ENCODE measurements at places on chromosomes 1 and 21.

- DNase-seq = no peak
These were observed 37.2 kb downstream of the OR6Y1 start for GRCh38 chr1:158516966-158517365.

GRCh38 chr1:178941261-178941689 is 70.4 kb upstream of the ANGPTL1 start:
- no peak for DNase-seq

DNA sequence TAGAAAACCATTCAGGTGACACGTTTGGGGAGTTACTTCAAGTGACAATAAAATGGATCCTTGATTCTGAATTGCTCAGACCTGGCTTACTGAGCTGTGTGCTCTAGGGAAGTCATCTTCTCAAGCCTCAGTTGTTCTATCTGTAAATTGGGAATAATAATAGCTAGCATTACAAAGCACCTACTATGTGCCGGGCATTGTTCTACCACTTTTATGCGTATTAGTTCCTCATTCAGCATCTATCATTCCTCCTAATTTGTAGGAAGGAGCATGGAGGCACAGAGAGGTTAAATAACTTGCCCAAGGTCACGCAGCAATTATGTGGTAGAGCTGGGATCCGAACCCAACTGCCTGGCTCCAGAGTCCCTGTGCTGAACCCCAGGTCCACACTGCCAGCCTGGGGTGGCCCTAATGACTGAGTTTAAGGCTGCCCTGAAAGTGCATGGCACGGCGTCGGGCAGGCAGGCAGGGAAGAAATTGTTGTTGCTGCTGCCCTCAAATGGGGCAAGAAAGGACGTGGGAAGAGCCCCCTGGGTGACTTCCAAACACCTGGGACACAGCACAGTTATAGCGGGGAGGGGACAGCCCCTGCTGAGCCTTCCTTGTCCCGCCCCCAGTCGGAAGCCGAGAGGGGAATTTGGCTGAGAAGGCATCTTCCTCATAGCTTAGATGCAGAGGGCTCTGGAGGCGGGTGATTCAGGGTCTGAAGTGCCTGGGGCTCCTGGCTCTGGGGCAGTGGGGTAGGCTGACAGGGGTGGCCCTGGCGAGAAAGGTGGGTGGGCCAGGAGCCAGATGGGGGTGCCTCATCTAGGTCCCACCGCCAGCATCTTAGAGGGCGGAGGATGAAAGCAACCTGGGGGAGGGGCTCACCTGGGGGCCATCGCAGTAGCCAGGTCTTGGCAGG is 86.5 kb upstream of the IFFO2 start:
- no peak for DNase-seq

DNA sequence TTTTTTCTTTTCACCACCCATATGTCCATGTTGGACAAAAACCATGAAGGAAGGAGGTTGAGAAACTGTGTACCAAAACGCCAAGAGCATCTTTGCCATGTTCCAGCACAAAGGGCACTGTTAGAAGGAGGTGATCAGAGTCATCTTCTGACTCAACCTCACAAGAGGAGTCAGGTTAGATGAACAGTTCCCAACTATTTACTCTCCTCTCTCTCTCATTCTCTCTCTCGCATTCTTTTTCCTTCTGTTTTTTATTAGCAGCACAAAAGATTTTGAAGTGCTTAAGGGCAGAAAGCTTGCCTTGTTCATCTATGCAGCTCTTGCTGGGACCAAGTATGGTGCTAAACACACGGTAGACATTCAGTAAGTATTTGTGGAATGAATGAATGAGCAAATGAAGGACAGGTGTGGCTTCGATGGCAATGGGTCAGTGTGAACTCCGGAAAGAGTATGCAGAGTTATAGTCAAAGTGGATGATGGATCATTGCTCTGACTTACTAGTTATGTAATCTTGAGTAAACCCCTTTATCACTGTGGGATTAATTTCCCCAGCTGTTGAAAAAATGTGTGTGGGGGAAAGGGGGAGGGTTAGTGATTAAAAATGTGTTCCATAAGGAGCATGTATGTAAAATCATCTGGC is 33.9 kb downstream of the DDR2 start:
- no peak for DNase-seq

GRCh38 chr1:118558933-118559332 is 373.9 kb upstream of the SPAG17 start:
- DNase-seq = no peak

GRCh38 chr21:41961753-41962152 is 7.9 kb upstream of the C2CD2 start:
- DNase-seq = no peak

DNA sequence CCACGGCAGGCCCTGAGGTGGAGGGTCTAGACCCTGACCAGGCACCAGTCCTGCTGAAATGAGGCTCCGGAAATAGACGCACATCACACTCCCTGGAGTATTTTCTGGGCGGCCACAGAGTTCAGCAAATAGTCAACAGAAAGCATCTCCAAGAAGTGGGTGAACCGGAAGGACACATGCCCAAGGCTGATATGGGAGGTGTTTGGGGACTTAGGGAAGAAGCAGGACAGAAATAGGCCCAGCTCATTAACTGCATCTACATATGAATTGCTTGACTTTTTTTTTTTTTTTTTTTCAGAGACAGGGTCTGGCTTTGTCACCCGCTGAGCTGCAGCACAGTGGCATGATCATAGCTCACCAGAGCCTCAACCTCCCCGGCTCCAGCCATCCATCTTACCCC is 36.5 kb upstream of the GPR157 start:
- no peak for DNase-seq

GRCh38 chr1:115077286-115077983 is 11.9 kb downstream of the TSPAN2 start:
- no peak for DNase-seq

- no peak for DNase-seq
These were observed 26.0 kb downstream of the RABIF start for GRCh38 chr1:202862679-202863560.

DNA sequence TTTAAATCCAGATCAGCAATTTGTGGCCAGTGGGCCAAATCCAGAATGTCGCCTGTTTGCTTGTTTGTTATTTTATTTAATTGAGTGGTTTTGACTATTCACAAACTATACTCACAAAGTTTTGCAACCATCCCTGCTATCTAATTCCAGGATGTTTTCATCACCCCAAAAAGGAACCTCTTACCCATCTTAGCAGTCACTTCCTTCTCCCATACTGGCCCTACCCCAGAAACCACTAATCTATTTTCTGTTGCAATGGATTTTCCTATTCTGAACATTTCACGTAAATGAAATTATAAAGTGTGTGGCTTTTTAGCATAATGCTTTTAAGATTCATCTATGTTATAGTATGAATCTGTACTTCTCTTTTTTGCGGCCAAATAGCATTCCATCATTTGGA is 41.3 kb downstream of the WDTC1 start:
- no peak for DNase-seq

GRCh38 chr21:19776076-19776475 is 1222.1 kb upstream of the NCAM2 start:
- DNase-seq = no peak

- DNase-seq = no peak
These were observed 9.8 kb downstream of the OR2W3 start for GRCh38 chr1:247905181-247905580.

Measured in frontal cortex (tissue), 4 donors.